ENCODE measurements at places on chromosomes 16 and 17.

DNA sequence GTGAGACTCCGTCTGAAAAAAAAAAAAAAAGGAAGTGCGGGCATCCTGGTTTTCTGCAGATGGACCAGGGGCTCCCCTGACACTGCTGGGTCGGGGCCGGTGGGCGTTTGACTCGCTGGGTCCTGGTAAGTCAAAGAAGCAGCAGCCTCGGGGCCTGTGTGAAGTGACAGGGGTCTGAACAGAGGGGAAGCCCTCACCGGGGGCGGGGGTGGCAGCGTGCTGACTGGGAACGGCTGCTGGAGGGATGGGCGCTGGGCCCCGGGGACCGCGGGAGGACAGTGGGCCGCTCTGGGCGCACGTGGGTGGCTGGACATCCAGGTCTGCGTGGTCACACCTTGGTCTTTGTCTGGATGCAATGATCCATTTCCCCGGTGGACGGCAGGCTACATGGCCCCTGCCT lies 8.2 kb downstream of the GALNS start:
- DNase-seq, result no peak

- no peak for DNase-seq
These were observed 37.0 kb upstream of the CCDC182 start for GRCh38 chr17:57782062-57782490.

- DNase-seq, result no peak
These were observed 218.9 kb downstream of the MAF start for GRCh38 chr16:79381603-79382042.

- no peak for DNase-seq
These were observed 806 bp upstream of the CYB561 start for GRCh38 chr17:63446753-63447470.

DNA sequence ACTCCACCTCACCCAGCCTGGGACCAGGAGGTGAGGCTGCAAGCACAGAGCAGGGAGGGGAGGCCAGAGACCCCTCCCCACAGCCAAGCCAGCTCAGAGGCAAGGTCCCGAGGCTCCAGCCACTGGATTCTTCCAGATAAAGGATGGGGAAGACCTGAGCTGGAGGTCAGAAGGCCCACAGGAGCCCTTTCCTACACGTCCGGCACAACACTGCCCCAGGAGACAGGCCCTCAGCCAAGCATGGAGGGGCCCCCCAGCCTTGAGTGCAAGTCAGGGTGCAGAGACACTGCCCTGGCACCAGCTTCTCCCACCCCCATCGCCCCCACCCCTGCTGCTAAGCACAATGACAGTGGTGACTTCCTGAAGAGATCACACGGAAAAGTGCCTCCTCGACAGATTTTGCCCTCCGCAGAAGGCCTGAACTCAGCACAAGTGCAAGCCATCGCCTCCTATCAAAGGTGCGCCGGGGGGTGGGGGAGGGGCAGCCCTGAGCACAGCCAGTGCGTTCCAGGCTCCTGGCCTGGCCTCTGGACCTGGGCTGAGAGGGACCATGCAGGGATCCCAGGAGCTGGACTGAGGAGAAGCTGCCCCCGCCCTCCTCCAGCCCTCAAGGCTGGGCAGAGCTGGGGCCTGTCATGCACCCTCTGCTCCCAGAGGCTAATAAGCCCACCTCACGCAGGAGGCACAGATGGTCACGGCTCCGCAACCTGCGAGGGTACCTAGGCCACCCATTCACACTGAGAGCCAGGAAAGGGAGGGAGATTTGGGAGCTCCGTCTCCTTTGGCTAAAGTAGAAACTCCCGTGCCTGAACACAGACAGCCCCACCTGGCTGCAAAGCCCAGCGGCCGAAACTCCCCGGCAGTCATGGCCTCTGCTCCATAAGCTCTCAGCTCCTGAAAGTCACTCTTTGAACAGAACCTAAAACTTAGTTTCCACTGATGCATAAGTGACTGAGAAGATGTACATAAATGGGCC lies 2.7 kb downstream of the MAFG start:
- no peak for DNase-seq

- no peak for DNase-seq
These were observed 19.0 kb upstream of the SNN start for GRCh38 chr16:11649276-11649675.

DNA sequence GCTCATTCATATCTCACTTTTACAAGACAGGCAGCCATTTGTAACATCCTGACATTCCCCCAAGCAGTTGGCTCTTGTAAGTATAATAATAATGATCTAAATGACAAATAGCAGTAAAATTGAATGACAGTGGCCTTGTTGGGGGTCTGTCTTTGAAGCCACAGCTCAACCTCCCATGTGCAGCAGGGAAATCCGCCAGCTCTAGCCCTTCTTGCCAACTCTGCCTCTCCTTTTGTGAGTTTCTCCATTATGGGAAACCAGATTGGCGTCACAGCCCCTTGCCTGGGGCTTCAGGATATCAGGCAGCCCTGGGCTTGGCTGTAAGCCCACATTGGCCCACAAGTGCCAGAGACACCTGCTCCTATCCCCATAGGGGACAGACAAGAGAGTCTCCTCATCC lies 70.4 kb upstream of the CACNG5 start:
- no peak for DNase-seq
